ENCODE measurements at places on chromosomes 2 and 18.

DNA sequence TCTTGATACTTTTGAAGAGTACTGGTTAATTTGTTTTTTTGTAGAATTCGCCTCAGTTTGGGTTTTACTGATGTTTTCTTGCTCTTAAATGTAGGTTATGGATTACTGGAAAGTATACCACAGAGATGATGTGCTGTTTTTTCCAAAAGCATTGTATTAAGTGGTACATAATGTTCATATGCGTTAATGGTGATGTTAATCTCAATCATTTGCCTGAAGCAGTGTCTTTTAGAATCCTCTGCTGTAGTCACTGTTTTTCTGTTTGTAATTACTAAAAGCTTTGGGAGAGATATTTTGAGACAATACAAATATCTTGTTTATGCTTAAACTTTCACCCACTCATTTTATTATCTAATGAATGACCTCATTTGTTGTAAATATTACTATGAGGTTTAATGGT lies 163.4 kb upstream of the LRP1B start:
- DNase-seq = no peak

- peak; percentile 52 for DNase-seq
Observed at GRCh38 chr18:56575819-56576663, 62.4 kb downstream of the TXNL1 start.

DNA sequence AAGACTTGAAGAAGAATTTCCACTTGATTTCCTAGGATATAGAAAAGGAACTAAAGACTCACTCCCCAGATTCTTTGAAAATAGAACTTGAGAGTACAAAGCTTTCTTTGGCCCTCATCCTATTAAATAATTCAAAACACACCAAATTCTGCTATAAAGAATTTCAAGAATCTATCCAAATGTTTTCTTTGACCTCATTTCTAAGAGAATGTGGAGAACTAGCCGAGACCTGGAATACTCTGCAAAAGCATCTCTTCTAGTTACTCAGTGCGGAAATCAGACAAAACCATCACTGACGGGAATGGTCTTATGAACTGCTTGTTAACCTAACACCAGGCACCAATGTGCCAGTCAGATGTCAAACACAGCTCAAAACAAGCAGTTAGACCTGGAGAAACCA lies 44.2 kb upstream of the ARL5A start:
- no peak for DNase-seq

DNA sequence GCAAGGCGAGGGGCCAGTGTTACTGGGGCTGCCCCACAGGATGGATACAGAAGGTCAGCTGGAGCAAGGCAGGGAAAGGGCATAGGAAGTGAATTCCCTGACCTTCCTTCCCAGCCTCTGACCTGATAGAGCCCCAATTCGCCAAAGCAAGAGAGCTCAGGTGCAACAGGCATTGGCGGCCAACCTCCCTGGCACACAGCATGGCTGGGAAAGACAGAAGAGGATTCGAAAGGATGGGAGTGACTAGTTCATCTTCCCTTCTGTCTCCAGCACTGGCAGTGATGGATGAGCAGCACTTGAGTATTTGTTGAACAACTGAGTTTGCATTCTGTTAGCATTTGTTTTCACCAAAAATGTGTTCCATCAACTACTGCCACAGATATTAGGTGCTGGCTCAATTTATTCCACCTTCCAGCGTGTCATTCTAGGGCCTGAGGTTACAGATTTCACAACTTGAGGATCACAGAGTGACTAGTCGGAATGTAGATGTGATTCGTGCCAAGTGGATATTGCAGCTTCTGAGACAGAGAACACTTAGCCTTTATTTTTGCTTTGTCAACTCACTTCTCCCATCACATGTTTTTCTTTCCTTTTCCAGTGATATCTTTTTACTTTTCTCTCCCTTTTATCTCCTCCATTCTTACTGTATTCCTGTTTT lies 6.2 kb downstream of the COPS8 start:
- no peak for DNase-seq

DNA sequence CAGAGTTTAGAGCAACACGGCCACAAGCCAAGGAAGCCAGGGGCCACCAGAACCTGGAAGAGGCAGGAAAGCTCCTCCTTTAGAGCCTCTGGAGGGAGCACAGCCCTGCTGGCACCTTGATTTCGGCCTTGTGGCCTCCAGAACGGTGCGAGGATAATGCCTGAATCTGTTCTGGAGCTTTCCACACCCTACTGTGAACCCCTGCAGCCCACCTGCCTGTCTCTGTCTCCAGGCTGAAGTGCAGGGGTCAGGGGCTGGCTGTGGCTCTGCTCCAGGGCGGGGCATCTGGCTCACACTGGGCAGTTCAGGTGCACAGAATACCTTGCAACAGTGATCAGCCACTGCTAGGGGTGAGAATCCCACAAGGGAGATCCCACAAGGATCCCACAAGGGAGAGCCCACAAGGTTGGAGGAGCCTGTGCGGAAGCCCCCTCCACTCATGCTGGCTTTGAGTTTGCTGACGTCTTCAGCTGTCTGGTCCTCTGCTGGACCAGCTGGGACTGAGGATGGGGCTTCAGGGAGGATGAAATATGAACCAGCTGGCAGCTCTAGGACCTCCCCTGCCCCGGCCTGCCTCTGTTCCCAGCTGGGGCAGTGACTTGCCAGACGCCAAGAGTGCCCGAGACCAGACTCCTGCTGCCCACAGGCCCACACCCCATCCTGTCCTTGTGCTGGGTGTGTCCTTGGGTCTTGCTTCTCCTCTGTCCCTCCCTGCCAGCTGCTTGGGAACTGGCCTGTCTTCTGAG lies 56.4 kb upstream of the OTOS start:
- no peak for DNase-seq

GRCh38 chr2:28802975-28803429 lies 7.6 kb upstream of the SPDYA start:
- no peak for DNase-seq

GRCh38 chr2:231110551-231110950 lies 14.3 kb downstream of the HTR2B start:
- no peak for DNase-seq

DNA sequence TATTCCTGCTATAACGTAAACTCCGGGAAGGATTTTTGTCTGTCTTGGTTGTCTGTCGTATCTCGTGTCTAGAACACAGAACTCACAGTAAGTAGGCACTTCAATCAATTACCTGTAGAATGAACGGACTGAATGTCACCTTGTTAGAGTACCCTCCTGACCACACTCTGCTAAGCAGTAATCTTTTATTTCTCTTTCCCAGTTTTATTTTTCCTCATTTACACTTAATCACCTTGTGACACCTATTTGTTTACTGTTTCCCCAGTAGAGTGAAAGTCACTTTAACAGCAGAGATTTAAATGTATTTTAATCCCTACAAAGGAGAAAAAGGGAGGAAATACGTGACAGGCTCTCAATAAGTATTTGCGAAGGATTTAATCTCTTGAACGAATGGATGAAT lies 514 bp upstream of the EPB41L5 start:
- no peak for DNase-seq

DNA sequence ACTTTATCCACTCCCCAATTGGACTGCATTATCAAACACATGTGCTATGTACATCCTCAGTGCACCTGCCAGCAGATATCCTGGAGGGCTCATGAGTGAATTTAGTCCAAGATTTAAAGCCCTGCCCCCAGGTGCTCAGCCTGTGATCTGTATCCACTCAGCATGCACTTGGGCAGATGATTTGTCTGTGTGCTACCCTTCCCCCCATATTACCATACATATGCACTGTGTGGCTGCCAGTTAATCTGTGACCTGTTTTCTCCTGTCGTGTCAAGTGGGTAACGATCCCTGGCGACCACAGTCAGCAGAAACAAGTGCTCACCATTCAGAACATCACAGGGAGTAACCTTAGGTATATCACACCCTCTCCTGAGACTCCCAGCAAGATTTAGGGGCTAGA lies 10.2 kb downstream of the NAGK start:
- no peak for DNase-seq

GRCh38 chr2:16281451-16282335 lies 341.3 kb downstream of the MYCN start:
- DNase-seq = peak; percentile 13

GRCh38 chr2:12722447-12723316 lies 5.9 kb downstream of the TRIB2 start:
- no peak for DNase-seq

DNA sequence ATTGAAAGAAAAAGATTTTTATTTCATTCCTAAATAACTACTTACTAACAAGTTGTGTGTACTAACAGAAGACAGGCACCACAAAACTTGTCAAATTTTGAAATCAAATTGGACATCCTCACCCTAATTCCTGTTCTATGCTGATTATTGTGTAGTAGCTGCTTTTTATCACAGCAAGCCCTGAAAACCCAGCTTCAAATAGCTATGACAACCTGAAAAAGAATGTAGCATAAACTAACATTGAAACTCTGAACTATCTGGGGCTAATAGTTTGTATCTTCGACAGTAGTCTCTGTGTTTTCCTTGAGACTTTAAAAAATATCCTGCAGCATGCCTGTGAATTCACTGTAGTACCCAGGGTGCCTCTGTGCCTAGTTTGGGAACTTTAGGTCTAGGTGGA lies 122.6 kb downstream of the WDPCP start:
- no peak for DNase-seq

DNA sequence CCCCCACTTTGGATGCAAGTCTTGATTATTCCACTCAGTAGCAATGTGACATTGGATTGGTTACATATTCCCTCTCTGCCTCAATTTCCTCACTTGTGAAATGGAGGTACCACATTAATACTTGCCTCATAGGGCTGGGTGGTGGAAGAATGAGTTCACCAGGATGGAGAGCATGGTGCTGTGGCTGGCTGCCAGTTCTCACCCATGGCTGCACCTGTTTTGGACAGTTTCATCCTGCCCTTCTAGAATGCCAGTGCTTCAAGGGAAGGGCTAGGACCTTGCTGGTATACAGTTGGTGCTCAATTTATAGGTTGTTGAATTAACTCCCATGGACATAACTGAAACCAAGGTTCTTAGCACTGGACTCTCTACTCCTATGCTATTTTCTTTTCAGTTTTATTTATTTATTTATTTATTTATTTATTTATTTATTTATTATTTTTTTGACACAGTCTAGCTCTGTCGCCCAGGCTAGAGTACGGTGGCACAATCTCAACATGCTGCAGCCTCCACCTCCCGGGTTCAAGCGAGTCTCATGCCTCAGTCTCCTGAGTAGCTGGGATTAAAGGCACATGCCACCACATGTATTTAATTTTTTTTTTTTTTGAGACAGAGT lies 5.3 kb upstream of the SH3RF3 start:
- DNase-seq = no peak

- DNase-seq = no peak
Observed at GRCh38 chr2:9463698-9464034, 10.7 kb upstream of the IAH1 start.

DNA sequence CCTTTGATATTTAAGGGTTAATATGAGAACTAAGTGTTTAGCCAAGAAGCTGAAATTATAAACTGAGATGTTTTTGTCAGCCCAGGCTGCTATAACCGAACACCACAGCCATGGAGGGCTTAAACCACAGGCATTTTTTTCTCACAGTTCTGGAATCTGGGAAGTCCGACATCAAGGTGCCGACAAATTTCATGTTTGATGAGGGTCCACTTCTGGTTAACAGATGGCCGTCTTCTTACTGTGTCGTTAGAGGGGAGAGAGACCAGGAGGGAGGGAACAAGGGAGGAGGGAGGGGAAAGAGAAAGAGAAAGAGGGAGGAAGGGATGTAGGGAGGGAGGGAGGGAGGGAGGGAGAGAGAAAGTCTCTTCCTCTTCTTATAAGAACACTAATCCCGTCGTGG lies 6.5 kb upstream of the CNDP2 start:
- DNase-seq = no peak

- DNase-seq = no peak
Observed at GRCh38 chr2:133485868-133486267, 82.4 kb downstream of the NCKAP5 start.

DNA sequence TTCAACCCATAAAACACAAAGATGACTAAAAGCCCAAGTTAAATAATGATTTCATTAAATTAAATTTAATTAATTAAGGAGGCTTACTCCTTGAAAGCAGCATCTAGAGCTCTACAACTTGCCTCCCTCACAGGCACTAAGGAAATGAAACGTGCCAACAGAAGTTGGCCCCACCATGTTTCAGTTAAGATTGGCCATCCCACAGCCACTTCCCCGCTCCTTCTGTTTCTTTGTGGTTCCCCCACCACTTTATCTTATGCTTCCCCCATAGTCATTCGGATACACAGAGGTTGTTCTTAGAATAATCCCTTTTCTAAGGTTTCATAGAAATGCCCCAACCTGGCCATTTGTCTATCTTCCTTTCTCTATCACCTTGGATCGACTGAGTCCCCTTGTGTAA lies 101.6 kb upstream of the RIOK3 start:
- no peak for DNase-seq

DNA sequence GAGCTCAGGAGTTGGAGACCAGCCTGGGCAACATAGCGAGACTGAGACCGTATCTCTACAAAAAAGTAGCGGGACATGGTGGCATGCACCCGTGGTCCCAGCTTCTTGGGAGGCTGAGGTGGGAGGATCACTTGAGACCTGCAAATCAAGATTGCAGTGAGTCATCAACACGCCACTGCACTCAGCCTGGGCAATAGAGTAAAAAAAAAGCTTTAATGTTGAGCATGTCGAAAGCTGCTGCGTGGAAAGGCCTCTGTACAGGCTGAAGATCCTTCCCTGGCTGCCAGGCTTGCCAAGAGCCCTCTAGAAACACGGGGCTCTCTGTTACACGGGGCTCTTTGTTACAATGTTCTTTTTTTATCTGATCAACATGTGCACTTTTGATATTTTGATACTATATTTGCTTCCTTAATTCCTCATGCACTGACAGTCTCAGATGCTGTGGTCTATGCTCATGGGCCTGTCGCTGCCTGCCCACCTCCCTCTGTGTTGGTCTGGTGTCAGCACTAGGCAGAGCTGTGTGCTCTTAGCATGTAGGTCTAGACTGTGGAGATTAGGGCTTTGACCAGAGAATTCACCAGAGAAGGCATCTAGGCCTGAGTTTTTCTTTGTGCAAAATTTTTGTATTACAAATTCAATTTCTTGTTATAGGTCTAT lies 18.7 kb downstream of the CLK1 start:
- DNase-seq = no peak

- DNase-seq = no peak
Observed at GRCh38 chr18:62609764-62610163, 86.9 kb downstream of the ZCCHC2 start.

GRCh38 chr2:108943751-108944150 lies 45.3 kb downstream of the EDAR start:
- DNase-seq = no peak

DNA sequence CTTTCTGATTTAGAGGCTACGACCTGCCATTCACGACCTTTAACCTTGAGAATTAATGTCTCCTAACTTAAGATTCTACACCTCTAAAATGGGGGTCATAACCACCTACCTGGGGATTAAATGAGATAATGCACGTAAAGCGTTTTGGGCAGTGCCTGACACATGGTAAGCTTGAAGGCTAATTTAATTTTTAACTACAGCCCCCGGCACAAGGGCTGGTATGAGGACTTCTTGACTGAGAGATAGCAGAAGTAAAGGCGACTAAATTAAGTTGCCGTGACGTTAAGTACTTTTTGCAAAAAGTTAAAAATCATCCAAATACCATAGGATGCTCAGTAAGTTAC lies 549 bp downstream of the MRPL35 start:
- DNase-seq = no peak

- DNase-seq = no peak
Observed at GRCh38 chr2:54262015-54262765, 6.2 kb upstream of the TSPYL6 start.

GRCh38 chr18:58064406-58064998 lies 20.5 kb downstream of the NEDD4L start:
- DNase-seq = no peak

Measured in frontal cortex (tissue), 4 donors.